ENCODE measurements at places on chromosomes 12 and 14.
A peak's percentile ranks its signal among the peaks of the same experiment; 100 is the strongest.

- DNase-seq = peak; percentile 17
These were observed 36.9 kb upstream of the PRMT8 start for GRCh38 chr12:3453990-3454680.

- DNase-seq = no peak
These were observed 21.9 kb downstream of the PIGH start for GRCh38 chr14:67577909-67578749.

DNA sequence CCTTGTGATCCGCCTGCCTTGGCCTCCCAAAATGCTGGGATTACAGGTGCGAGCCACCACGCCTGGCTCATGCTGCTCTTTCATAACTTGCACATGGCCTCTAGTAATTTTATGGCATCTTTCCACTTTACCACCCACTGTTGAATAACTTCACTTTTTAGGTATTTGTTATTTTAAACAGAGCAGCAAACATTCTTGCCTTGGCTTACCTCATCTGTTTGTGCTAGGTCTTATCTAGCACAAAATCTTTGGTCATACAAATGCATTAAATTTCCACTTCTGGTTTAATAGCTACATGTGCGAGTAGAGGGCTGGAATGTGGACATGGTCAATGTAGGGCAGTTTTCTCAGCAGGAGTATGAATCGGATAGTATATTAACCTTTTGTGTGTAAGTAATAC is 38.8 kb upstream of the ATF7IP start:
- DNase-seq = no peak

DNA sequence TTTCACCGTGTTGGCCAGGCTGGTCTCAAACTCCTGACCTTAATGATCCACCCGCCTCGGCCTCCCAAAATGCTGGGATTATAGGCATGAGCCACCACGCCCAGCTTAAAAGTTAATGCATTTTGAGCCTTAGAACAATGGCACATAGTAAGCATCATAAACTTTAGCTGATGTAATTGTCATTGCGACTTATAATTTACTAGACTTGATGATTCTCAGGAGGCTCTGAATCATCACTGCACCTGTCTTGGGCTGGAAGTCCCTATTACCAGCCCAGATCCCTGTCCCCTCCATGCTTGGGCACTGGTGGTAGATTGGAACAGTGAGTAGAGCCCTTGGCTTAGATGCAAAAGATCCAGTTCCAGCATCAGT is 26.1 kb downstream of the KMT5A start:
- DNase-seq = no peak

GRCh38 chr14:83372271-83372670 is 1838.6 kb upstream of the SEL1L start:
- no peak for DNase-seq

- DNase-seq = no peak
These were observed 82.1 kb upstream of the SSTR1 start for GRCh38 chr14:38125481-38126037.
